Prostate gland (tissue), 2 donors: ENCODE measurements at places on chromosomes 7 and 10.
A peak's percentile ranks its signal among the peaks of the same experiment; 100 is the strongest.

DNA sequence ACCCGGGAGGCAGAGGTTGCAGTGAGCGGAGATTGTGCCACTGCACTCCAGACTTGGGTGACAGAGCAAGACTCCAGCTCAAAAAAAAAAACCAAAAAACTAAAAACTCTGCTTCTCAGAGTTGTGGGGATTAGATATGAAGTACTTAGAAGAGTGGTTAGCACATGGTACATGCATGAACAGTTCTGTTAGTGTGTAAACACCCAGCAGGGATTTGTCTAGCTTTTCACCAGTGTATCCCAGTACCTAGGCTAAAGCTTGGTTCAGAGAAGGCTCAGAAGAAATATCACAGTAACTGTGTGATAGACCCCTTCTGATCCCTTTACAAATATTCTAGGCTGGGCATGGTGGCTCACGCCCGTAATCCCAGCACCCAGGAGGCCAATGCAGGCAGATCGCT, 9.5 kb downstream of the PPIA start:
- DNase-seq, result no peak

DNA sequence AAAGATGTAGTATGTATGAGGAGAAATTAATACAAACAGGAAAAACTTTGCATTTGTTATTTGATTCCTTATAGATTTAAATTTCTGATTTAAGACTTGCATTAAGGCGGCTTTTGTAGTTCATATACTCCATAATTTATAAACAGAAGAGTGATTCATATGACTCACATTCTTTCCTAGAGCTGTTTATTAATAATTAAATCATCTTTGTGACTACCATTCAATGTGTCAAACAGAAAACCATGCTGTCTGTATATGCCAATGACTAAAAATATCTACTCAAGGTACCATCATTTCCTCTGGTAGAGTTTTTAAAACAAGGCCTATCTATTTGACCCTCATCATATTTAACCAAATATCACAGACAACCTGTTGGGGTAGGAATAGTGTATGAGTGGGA, 501.7 kb downstream of the PARD3 start:
- DNase-seq, result no peak

- DNase-seq, result peak; percentile 70
Observed at GRCh38 chr7:64882341-64883112, 20.5 kb upstream of the ZNF273 start.

GRCh38 chr10:36720895-36721294, 404.5 kb upstream of the ANKRD30A start:
- no peak for DNase-seq

DNA sequence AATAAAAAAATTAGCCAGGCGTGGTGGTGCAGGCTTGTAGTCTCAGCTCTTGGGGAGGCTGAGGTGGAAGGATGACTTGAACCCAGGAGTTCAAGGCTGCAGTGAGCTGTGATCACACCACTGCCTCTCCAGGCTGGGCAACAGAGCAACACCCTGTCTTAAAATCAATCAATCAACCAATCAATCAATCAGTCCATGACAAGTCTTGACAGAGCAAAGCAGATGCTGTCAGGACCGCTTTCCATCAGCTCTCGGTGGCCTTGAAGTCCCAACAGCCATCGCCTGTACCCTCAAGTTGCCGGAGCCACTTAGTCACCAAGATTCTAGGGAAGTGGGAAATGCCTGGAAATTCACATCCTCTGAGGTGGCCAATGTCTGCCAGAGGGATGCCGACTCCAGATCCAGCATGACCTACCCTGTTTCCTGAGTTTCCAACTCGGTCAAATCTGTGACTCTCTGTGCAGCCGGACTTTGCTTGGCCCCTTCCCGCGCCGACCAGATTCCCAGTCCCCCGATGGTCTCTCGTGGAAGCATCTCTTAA, 871 bp upstream of the CCL24 start:
- DNase-seq, result no peak

DNA sequence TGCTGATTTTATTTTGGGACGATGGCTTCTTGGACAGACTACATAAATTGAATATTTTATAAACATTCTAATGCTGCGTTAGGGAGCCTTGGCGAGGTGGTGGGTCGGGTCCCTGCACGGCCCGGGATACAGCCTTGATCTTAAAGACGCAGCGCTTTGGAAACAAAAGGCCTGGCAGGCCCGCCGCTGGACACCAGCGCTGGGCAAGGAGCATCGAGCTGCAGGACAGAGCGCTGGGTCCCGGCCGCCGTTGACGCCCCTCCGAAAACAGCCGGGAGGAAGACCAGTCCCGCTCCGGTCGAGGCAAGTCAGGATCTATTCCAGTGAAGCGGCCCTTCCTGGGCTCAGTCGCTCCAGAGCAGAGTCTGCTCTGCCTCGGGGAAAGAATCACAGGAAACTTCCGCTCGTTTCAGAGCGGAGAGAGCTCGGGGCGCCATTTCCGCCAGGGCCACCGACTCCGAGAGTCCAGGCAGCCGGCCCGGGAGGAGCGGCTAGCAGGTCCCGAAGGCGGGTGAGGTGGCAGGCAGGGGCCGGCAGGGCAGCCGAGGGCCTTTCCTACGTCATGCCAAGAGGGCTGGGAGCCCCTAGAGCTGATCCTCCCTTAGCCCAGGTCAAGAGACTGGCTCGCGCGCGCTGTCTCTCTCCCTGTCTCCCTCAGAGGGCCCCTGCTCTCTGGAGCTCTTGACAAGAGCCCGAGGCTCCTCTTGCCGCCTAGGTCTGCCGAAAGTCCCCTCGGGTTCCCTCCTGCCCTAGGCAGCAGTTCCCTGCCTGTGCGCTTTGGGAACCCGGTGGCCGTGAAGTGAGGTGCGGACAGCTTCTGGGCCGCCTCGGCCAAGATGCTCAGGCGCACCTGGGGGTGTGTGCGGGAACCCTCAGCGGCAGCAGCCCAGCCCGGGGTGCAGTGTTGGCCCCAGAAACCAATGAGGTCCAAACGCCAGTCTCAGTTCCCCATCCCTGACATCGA, 1.4 kb upstream of the DRGX start:
- DNase-seq, result no peak

DNA sequence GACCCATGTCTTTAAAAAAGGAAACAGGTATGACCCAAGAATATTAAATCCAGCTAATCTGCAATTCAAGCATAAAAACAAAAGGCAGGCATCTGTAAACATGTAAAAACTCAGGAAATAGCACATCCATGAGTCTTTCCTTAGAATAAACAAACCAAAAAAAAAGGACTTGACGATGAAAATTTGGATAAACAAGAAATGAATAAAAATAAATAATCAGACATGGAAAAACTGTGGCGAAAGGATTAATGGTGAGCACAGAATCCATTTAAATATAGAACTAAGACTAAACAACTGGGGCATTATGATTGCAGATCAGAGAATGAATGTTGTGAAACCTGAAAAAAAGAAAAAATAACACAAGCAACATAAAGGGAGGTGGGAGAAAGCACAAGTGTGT, 170.1 kb downstream of the DOCK4 start:
- no peak for DNase-seq

- no peak for DNase-seq
Observed at GRCh38 chr10:6310977-6311376, 108.2 kb downstream of the PFKFB3 start.

DNA sequence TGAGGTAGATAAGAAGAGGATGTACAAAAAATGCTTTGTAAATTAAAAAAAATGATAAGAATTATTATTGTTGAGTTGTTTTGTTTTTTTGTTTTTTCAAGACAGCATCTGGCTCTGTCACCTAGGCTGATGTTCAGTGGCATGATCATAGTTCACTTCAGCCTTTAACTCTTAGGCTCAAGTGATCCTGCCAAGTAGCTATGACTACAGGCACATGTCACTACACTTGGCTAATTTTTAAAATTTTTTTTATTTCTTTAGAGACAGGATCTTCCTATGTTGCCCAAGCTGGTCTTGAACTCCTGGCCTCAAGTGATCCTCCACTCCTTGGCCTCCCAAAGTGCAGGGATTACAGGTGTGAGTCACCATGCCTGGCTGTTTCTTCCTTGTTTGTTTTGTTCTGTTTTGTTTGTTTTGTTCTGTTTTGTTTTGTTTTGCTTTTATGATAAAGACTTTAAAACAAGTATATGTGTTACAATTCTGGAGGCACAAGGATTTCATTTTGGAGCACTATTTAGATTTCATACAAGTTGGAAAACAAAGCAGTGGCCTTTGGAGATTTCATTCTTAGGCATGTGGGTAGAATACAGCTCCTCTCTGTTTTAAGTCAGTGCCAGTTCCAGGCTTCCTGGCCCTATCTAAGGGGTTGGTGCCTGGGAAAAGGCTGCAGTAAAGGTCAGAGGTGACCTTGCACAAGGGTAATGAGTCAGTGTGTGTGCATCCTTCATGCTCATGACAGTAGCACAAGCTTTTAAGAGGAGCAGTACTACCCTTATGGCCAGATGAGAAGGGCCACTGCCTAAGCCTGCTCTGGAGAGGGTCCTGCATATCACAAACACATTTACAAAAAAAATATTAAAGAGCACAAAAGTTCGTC, 17.9 kb downstream of the FGFBP3 start:
- DNase-seq, result no peak

GRCh38 chr7:2461268-2462026, 14.8 kb downstream of the GRIFIN start:
- DNase-seq, result no peak

DNA sequence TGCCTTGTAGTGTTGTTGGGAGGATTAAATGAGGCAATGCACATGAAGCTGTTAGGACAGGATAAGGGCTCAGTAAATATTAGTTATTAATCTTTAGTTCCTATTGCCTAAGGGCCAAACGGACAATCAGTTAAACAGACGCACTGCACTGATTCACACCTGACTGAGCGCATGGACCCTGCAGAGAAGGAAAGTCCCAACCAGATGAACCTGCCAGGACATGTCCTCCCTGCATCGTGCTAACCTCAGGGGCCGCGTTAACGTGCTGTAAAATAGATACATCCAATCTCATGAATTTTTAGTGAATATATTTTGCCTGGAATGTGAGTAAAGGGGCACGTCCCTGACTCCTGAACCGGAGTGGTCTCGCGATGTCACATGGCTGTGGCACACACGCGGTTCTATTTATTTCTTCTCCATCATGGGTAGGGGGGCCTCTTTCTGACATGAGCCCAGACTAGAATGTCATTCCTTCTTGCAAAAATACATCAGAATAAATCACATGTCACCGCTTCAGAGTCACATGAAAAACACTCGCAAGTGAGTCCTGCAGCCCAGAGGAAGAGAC, 12.3 kb downstream of the ADARB2 start:
- no peak for DNase-seq

- peak; percentile 13 for DNase-seq
Observed at GRCh38 chr7:111803015-111803758, 240.9 kb upstream of the IMMP2L start.

- no peak for DNase-seq
Observed at GRCh38 chr10:43355749-43356371, 15.6 kb upstream of the FXYD4 start.
